ENCODE measurements at places on chromosomes 2 and 18.
A peak's percentile ranks its signal among the peaks of the same experiment; 100 is the strongest.

DNA sequence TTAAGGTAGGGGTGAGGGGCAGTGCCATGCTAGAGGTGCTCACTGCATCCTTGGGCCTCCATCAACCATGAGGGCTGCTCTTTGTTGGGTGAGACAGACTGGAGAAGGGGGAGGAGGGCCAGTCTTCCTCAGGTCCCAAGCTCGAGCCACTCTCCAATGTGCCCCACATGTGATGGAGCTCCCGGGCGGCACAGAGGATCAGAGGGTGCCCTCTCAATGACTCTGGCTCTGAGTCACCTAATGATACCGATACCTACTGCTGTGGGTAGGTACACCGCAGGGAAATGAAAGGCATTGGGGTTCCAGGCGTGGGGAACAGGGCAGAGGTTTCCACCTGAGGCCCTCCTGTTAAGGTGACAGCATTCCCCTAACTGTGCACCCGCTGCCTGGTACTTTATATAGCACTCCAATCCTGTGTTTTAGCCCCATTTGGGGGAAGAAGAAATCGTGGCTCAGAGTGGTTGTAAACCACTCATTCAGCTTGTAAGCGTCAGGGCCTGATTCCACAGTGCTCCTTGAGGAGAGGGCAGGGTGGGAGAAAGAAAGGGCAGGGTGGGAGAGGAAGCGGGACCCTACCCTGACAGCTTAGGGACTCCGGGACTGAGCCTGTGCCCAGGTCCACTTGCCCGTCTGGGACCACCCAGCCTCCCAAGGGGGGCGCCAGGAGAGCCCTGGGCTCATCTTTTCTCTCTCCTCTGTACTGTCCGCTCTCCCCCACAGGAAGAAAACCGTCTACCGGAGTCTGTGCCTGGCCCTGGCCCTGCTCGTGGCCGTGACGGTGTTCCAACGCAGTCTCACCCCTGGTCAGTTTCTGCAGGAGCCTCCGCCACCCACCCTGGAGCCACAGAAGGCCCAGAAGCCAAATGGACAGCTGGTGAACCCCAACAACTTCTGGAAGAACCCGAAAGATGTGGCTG lies 1.8 kb downstream of the B3GNT7 start:
- peak; percentile 28 for DNase-seq

DNA sequence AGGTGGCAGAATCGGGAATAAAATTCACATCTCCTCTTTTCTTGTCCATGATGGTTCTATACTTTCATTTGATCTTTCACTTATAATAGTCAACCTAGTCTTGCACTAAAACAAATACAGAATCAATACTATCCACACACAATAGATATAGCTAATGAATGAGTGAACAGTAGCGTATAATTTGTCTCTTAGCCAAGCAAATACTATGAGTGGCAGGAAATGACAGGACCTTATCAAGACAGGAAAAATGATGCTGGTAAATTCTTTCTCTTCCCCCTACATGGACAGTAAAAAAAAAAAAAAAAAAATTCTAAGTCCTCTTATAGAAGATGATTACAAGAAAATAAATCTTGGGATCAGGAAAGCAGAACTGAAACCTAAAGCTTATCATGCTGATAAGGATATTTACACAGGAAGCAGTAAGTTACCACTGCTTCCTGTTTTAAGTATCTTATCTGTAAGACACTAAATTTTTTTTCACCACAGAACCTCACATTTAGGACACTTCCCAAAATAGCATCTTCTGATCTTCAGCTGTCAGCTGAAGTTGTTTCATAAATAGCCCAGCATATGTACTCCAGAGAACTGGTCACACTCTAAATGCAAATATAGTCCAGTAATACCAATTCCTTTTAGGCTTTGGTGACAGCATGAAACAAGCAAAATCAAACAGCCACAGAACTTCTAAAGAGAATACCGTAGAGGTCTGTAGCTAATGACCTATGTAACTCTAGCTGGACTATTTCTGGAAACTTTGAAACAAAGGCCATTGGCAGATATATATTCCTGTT lies 27.0 kb downstream of the IRS1 start:
- peak; percentile 64 for DNase-seq

- DNase-seq, result no peak
These were observed 517.9 kb downstream of the PLCL1 start for GRCh38 chr2:198322275-198322674.

DNA sequence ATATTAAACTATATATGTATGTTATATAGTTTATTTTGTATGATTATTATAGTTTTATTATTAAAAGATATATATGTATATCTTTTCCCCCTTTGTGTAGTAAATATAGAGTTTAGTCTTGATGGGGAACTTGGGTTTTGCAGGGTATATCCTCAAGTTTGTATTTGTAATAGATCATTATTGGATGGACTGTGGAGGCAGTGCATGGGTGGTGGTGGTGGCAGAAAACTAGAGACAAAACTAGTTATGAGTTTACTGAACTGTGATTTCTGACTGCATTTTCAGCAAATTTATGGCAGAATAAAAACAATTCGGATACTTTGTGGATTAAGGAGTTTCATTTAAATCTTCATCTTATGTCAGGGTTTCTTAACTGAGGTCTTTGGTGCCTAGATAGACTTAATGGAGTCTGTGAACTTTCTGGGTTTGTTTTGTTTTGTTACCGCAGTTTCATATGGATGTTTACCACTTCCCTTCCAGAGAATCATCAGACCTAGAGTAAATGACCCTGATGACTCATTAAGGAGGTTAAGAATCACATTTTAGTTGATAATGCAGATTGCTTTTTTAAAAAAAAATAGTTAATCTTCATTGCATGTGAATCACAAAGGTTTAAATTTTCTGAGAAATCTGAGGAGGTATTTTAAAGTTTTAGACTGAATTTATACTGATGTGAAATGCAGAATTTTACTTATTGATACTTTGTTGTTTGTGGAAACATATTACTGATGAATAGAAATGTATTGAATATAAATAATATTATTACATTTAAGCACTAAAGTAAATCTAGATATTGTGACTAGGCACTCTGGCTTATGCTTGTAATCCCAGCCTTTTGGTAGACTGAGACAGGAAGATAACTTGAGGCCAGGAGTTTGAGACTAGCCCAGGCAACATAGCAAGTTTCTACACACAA lies 14.5 kb downstream of the EPC2 start:
- DNase-seq, result peak; percentile 29

DNA sequence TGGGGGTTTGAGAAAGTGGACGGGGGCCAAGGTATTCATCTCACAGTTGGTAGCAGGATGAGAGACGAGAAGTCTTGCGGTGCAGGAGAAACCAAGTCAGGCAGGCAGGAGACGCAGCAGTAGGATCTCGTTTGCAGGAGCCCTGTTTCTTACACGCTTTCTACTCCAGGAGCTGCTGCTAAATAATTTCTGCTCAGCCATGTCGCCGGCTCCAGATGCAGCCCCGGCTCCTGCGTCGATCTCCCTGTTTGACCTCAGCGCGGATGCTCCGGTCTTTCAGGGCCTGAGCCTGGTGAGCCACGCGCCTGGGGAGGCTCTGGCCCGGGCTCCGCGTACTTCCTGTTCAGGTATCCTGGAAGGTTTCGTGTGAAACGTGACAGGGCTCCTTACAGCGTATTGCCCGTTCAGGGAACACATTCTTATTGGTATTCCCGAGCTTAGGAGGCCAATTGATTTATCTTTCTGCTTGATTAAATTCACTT lies 494 bp downstream of the ANKZF1 start:
- DNase-seq, result peak; percentile 61

- DNase-seq, result no peak
These were observed 7.2 kb upstream of the OTOF start for GRCh38 chr2:26485099-26485498.

DNA sequence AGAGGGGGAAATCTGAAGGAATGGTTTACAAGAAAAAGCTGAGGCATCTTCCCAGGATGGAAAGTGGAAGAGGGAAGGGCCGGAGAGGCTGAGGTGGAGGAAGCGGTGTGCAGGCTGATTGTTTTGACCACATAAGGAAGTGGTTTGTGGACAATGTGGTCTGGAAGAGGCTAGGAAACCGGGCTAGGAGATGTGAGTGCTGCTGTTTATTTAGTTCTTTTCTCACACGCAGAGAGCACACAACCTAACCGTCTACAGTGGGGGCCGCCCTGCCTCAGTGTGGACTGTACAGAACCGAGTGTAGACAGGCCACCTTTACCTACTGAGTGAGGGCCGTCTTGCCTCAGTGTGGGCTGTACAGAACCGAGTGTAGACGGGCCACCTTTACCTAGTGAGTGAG lies 251.7 kb upstream of the PXDN start:
- no peak for DNase-seq

DNA sequence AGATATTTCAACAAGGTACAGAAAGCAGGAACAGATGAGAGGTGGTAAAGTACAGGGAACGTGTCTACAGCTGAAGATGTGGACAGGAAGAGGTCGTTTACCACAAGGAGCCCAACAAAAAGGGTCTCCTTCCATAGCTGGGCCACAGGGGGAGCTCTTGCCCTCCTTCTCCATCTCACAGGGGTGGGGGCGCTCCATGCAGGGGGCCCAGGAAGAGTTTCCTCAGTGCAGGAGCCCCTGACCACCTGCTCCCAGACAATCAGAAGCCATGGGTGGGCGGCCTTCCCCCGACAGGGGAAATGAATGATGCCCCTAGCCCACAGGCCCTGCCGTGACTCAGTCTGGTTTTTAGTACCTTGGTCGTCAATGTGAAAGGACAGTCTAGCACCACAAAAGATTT lies 163.6 kb upstream of the ZNF516 start:
- peak; percentile 52 for DNase-seq

DNA sequence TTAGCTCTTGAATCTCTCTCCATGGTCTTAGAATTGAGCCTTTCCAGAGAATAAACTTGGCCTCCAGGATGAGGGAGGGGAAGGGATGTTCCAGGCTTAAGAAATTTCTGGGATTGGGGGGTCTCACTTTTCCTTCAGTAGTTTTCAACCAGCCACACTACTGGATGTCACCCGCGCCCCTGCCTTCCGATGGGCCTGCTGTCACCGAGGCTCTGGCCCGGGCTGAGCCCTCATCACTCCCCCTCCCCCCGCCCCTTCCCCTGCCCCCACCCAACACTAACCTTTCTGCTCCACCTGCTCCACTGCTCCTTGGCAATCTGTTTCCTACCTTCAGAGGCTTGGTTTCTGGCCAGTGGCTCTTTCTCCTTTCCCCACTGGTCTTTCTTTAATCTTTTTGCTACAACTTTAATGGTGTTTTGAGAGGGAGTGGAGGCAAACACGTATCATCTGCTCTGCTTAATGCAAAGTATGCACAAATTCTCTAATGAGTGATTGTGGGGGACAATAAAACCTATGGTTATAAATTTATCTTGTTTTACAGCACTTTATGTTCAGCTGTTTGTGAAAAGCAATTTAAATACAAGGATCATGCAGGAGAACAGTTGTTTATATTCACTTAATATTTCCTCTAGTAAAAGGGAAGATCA lies 155.1 kb downstream of the WDSUB1 start:
- DNase-seq, result no peak

- DNase-seq, result no peak
These were observed 53.0 kb upstream of the ALPP start for GRCh38 chr2:232325324-232326273.

DNA sequence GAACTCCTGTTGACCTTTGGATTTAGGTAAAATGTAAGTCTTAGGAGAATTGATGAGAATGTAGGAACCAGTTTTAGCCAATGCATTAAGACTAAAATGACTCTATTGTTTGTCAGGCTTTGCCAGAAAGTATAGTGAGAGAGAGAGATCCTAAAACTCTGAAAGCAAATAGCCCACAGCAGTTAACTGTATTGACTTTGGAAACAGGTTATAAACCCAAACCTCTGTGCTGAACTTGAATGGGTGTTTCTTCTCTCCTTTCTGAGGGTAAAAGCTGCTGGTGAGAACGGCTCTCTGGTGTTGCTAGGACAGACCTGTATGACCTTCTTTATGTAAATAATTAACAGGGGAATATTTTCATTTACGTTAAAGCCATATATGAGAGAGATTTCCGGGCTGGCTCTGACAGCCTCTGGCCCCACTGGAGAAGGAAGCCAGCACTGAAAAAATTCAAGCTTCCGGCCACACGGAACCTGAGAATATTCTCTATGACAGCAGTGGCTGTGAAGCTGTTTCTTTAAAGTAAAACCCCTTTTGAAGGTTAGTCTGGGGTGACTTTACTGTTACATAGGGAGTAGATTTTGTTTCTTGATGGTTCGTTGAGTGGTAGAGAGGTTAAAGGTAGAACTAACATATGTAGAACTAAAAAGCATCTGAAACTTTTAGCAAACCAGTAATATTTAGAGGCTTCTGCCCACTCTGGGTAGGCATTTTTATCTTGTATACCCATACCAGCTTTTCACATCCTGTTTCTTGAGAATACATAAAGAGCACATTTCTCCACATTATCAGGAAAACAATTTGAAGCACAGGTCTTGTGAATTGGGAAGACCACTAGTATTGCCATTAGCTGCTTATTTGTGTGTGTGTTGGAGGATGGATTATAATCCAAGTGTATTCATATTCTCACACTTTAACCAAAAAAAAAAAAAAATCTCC lies 123.8 kb downstream of the SPTBN1 start:
- no peak for DNase-seq
